ENCODE measurements at places on chromosomes 5 and 9.

GRCh38 chr5:74406844-74407243 is 233.7 kb downstream of the ENC1 start:
- no peak for DNase-seq

DNA sequence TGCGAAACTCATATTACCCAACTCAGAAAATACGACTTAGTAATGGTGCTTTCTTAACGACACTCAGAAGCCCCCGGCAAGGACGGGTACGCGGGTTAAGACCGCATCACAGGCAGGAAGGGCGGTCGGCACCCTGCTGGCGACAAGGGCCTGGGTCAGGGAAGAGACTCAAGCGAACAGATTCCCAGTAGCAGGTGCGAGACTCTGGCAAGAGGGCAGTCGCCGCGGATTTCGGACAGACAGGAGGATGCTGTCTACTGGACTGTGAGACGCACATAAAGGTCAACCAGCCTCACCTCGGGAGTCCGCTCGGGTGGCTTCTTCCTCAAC is 398 bp downstream of the RAPGEF6 start:
- no peak for DNase-seq

DNA sequence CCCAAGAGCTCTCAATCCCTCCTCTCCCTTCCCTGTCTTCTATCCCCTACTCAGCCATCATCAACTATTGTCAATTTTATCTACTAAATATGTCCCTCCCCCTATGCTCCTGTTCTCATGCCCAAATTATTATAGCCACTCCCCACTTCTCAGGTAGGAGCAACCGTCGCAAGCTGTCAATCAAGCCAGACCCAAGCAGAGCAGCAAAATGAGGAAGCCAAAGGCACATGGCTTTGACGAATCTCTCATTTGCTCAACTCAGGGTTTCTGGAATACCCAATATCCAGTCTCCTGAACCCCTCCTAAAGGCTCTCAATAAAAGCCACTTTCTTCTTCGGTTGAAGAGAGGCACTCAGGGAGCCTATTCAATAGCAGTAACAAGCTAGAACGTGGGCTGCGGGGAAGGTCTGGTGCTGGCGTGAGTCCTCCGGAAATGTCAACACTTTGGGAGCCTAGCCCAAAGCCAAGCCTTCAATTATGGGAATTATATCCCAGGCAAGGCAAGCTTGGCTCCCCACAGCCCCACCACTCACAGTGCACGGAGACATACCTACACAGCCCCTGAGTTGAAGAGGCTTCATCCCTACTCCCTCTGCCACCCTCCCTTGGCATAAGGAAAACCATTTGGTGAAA is 47.7 kb downstream of the SIL1 start:
- DNase-seq = no peak

DNA sequence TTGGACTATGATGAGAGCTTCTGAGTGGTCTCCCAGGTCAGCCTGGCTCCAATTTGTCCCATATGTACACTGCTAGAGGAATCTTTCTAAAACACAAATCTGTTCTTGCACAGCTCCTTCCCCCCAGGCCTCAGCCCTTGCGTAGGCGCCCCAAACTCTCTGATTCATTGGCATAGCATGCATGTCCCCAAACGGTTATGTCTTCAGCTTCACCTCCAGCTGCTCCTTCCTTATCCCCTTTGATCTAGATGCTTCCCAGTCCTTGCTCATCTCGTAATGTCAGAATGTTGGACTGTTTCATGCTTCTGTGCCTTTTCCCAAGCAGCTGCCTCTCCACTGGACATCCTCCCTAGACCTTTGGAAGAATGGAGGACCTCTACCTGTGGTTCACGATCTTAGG is 60.1 kb upstream of the BASP1 start:
- no peak for DNase-seq

DNA sequence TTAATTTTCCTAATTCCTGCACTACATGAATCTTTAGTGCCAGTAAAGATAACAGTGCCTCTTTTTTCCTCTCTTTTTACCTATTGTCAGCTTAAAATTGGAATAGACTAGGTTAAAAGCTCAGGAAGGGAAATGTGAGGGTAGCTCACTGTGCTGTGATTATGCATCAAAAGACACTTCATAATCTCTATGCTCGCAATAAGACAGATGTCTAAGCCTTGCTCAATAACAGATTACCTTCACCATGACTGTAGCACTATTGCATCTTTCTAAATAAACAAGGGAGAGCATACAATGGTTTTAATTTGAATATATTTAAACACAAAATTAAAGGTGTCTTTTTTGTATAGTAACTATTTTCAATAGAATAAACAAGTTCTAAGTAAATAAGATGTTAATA is 130.1 kb downstream of the FBN2 start:
- DNase-seq = no peak

Measured in NCI-H1105 (cell line).